ENCODE measurements at places on chromosomes 12 and 14. TPM values are rescaled to one million over a fixed set of nuclear protein-coding genes. Genes with fewer than 3 reads are reported as not detected.

Gene KLHL33
- 2.8 TPM for total RNA-seq

Gene UNC119B
- 41.1 TPM for total RNA-seq

Gene LHX5
- total RNA-seq = not detected

Gene GLIPR1L1
- not detected for total RNA-seq

DNA sequence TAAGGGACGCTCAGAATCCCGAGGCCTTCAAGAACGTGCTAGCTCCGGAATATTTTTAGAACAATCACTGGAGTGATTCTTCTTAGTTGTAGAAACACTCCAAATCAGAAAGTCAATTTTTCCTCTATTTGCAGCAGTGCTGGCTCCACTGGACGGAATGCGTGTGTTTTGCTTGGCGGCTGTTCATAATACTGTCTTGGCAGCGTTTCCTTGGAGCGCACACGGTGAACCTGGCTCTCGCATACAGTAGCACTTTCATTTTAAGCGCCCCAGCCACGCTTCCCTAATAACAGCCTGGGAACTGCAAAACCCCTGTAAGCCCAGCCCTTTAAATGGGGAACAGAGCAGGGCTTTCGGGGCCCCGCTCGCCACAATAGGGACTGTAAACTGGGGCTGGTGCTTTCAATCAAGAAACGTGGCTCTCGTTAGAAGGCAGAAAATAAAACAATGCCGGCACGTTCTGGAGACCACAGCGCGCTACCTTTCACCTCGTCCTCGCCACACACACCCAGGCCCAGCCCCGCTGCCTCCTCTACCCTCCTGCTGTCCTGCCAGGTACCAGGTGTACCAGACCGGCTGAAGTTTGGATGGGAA lies 79.9 kb downstream of the BCL11B start:
- peak; percentile 67 for DNase-seq

GRCh38 chr12:117527479-117527855 lies 166.0 kb upstream of the NOS1 start:
- no peak for DNase-seq

- DNase-seq = no peak
These were observed 365.0 kb downstream of the CCER1 start for GRCh38 chr12:90589956-90590355.

- no peak for DNase-seq
These were observed 182.5 kb upstream of the RASSF8 start for GRCh38 chr12:25775968-25776367.
